ENCODE measurements at places on chromosomes 4 and X.

DNA sequence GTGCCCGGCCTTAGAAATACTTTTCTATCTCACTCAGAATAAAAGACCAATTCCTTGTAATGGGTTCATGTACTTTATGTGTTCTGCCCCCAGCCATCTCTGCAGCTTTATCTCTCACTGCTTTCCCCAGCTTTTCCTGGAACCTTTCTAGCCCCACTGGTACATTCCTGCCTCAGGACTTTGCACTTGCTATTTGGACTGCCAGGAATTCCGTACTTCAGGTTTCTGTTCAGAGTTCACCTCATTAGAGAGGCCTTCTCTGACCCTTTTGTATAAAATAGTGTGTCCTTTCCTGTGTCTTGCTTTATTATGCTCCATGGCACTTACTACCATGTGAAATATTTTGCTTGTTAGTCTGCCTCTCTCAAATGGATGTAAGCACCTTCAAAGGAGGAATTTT, 112.5 kb downstream of the PDLIM5 start:
- DNase-seq: no peak

- DNase-seq: no peak
Measured at GRCh38 chrX:10577853-10578252, 42.5 kb downstream of the MID1 start.

DNA sequence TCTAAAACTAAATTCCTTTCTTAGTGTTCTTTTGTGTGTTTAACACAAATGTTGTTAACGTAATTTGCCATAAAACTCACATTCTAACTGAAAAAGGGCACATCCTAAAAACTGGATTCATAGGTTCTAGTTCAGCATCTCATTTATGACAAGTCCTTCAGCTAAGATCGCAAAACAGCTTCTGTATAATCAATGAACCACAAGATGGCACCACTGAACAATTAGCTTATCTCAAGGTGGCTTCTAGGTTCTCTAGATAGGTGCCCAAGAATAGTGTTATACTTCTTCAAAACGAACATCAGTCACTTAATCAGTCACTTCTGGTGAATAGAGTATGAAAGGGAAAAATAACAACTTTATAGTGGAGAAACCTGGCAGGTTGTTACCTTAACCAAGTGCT, 54.3 kb downstream of the NRK start:
- DNase-seq: no peak

DNA sequence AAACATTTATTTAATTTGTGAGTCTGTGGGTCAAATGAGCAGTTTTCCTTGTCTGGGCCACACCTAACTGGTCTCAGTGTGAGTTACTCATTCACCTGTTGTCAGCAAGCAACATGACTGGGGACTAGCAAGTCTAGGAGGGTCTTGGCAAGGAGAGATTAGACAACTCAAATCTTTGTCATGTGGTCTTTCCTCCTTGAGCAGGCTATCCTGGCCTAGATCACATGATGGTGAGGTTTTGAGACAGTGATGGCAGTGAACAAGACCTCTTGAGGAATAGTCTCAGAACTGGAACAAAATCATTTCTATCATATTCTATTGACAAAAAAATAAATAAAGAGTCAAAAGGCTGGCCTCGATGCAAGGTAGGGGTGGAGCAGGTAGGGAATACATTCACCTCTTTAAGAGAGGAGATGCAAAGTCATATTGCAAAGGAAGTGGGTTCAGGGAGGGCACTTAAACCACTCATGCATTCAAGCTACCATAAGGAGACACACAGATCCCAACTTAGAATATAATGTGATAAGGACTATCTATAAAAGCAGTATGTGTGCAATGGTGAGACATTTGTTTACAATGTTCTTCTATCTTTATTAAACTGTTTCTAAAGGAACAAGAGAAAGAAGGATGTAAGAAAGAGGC, 135.7 kb downstream of the ZNF330 start:
- DNase-seq: no peak

DNA sequence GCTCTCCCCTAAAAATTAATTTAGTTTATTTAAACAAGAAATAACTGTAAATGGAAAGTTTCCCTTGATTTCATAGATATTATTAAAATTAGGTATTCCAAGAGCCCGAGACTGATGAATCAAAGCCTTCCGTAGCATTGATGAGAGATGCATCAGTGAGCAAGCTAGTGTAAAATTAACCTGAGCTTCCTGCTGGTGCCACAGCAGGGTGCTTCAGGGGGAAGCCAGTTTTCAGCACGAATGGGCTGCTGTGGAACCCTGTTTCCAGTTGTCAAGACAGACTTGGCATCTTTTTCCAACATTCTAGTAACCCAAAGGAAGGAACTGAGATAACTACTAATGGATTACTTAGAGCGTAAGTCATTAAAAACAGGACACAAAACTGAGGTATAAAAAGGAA, 221.7 kb downstream of the RBMX2 start:
- no peak for DNase-seq

GRCh38 chrX:57906790-57907189, 3.5 kb downstream of the ZXDA start:
- no peak for DNase-seq

DNA sequence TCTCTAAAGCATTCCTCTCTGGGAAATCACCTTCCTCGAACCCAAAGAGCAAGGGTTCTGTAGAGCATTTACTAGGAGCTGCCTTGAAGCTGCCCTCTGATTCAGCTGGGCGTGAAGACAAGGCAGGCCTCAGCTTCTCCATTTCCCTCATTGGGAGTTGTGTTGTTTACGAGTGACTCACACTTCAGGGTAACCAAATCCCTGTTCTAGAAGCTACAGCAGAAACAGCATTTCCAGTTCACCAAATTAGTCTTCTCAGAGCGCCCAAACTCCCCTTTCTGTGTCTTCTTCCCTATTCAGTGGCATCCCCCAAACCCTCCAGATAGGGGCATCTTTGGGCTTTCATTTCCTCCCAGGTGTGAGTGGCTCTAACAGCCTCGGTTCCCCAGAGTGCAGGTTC, 863 bp upstream of the XPNPEP2 start:
- no peak for DNase-seq

- no peak for DNase-seq
Measured at GRCh38 chr4:159906051-159906450, 803.2 kb downstream of the RAPGEF2 start.

DNA sequence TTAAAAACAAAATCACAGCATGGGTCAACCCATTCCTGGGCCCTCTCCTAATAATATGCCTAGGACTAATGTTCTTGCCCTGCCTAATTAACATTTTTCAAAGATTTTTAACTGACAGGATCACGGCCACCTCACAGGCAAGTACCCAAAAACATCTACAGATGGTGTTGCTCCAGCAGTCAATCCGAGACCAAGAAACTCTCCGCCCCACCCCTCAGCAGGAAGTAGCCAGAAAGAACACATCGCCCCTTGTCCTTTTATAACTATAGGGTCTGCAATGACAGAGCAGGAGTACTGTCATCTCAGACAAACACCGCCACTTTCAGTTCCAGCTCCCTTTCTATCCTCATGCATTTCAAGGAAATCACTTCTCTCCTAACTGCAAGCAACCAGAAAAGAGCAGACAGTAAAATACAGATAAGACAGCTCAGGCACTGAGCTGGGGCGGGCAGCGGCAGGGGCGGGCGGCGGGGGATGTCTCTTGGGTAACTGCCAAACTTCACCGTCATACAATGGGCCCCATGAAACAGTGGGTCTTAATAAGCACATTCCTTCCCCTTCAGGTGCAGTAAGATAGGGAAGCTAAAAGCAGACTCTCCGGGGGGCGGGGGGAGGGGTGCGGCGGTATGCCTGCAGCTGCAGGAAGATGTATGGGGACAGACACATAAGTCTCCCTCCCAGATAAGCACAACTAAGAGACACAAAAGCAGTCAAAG, 67.4 kb downstream of the ZNF182 start:
- DNase-seq: no peak

GRCh38 chrX:52426810-52427209, 58.0 kb downstream of the XAGE2 start:
- DNase-seq: no peak

GRCh38 chr4:48255072-48255958, 14.3 kb downstream of the TEC start:
- DNase-seq: no peak

DNA sequence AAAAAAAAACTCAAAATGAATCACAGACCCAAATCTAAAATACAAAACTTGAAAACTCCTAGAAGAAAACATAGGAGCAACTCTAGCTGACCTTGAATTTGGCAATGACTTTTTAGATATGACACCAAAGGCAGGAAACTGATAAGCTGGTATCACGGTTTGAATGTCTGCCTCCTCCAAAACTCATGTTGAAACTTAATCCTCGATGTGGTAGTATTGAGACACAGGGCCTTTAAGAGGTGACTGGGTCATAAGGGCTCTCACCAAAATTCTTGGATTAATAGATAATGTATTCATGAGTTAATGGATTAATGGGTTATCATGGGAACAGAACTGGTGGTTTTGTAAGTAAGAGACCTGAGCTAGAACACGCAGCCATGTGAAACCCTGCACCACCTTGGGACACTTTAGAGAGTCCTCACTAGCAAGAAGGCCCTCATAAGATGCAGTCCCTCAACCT, 40.5 kb downstream of the FRYL start:
- no peak for DNase-seq

DNA sequence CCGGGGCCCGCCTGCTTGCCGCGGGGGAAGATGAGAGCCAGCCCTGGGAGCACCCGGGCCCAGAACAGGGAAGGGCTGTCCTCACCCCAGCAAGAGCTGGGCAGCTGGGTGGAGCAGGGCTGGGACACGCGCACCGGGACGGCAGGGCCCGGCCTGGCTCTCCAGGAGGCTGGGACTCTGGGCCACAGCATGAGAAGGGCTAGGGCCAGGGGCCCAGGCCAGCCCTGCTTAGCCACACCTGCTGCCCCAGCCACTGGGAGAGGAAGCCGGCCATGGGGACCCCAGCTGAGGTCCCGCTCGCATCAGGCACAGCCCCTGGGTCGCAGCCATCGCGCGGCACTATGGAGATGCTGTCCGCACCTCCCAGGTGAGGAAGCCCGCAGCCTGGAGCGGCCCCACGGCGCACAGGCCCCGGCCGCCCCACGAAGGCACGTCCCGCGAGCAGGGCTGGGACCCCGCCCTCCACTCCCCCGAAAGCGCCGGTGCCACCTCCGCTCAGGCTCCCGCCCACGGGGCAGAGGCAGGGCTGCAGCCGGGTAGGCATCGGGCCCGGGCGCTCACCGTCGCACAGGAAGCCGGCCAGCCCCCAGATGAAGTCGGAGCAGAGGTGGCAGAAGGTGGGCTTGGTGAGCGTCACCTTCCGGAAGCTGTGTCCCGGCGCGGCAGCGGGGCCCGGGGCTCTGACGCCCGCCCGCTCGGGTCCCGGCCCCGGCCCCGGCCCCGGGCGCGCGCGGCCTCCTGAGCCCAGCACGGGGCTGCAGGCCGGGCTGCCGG, 531 bp downstream of the DGKQ start:
- peak; percentile 14 for DNase-seq

- no peak for DNase-seq
Measured at GRCh38 chrX:52353838-52354237, 15.0 kb upstream of the XAGE2 start.

- no peak for DNase-seq
Measured at GRCh38 chr4:121077496-121077895, 5.2 kb upstream of the NDNF start.

DNA sequence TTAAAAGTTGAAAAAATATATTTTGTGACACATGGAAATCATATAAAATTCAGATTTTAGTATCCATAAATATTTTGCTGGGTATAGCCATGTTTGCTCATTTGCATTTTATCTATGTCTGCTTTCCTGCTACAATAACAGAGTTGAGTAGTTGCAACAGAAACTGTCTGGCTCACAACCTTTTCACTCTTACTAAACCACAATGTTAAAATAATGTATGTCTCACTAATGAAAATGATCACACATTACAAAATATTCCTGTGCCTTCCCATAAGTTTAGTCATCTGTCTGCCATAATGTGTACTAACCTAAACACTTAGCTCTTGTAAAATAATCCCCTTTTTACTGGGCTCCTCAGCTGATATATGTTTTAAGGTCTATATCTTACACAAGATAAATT, 174.0 kb upstream of the PRPS2 start:
- DNase-seq: no peak

DNA sequence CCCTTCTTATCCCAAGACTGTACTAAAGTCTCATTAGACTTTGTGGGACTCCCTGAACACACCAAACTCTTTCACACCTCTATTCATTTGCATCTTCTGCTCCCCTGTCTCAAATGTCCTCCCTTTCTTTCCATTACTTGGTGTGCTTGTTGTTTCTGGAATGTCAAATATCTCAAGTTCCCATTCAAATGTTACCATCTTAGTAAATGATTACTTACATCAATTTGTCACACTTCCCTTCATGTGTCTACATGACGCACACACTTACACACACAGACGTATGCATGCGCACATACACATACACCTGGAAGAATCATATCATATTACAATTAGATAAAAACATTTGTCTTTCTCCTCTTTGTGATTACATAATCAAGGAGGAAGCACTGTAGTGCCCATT, 210.8 kb upstream of the TEX13C start:
- no peak for DNase-seq

- no peak for DNase-seq
Measured at GRCh38 chr4:11675051-11675800, 246.5 kb upstream of the HS3ST1 start.

DNA sequence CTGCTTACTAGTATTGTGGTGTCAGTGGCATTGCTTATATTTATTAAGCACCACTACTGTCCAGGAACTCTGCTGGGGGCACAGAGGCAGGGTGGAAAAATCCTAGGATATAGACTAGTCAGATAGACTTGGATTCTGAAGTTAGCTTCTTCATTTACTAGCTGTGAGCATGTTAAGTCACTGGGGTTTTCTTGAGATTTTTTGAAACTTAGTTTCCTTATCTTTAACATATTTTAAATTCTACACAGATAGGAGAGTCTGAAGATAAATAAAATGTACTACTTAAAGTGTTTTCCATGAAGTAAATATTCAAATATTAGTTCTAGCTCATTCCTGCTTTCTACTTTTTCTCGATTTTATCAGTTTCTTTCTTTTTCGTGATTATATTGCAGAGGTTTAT, 196.9 kb upstream of the GRID2 start:
- no peak for DNase-seq

DNA sequence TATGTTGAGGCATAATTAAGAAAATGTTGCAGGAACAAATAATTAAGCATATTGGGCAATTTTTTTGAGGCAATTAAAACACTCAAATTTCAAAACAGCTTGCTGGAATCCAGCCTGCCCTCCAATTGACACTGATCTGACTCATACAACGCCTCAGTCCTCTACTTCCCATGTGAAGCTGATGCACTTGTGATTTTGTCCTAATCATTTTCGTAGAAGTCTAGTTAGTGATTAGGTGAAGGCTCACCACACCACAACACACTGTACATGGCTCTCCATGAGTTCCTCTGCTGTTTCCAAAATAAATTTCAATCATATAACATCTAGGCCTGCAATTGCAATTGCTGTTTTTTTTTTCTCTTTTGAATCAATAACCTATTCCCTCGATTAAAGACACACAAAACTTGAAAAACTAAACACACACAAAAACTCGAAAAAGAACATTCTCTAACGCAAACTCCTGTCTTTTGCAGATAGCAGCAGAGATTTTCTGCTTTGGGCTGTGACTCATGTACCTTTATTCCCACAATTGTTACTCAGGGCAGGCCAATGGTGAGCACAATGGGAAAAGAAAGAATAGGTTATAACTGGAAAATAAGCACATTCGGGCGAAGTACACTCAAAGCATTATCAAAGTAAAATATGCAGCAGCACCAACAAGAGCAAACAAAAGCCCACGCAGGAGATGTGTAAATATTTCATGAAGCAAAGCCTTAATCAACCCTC, 1.7 kb downstream of the GPRIN3 start:
- DNase-seq: no peak

- no peak for DNase-seq
Measured at GRCh38 chrX:39759526-39760224, 338.1 kb downstream of the BCOR start.

- no peak for DNase-seq
Measured at GRCh38 chrX:148698221-148698620, 197.8 kb downstream of the AFF2 start.

All from activated naive CD8-positive, alpha-beta T cell treated with anti-CD3 and anti-CD28 coated beads, Interleukin-2, amount 50 U/mL, for 16 hours (primary cell).